ENCODE measurements at places on chromosomes 2 and 18.

GRCh38 chr2:212384027-212384426 lies 154.6 kb downstream of the ERBB4 start:
- DNase-seq: no peak

- no peak for DNase-seq
Measured at GRCh38 chr2:235931676-235932075, 236.5 kb downstream of the GBX2 start.

DNA sequence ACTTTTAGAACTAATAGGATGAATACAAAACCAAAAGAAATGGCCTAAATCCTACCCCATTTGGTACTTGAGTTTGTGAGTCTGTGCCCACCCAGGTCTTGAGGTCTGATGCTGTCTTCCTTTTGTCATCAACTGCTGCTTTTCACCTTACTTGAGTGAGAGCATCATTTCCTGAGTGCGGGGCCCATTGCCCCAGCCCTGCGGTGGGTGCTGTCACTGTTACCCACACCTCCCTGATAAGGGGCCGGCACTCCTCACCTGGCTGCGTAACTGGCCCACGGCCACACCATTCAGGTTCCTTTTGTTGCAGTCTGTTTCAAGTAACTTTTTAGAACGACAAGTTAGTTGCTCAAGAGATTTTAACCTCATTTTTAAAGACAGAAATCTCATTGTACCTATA lies 25.3 kb downstream of the RAB12 start:
- DNase-seq: no peak

GRCh38 chr2:54015798-54016699 lies 45.3 kb upstream of the PSME4 start:
- DNase-seq: no peak

GRCh38 chr2:32064021-32064601 lies 755 bp downstream of the SPAST start:
- no peak for DNase-seq

DNA sequence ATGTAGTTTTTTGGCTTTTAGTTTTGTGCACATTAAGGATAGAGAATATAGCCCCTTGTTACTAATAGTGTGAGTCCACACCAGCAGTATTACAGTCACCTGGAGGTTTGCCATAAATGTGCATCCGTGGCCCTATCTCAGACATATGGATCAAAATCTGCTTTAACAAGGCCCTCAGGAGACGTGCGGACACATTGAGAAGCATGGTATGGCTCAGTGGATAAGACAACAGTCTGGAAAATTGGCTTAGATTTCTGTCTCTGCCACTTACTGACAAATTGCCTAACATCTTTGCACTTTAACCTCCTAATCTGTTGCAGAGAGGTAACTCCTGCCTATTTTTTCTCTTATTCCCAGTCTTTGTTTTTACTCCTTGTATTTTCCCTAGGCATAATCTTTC lies 307.2 kb upstream of the DLGAP1 start:
- DNase-seq: no peak

- DNase-seq: no peak
Measured at GRCh38 chr2:169090133-169090820, 20.9 kb downstream of the DHRS9 start.

- no peak for DNase-seq
Measured at GRCh38 chr2:72008608-72009007, 139.1 kb downstream of the CYP26B1 start.

GRCh38 chr2:220585241-220585640 lies 957.8 kb downstream of the SLC4A3 start:
- DNase-seq: no peak

GRCh38 chr2:176997074-176997791 lies 215.4 kb upstream of the HNRNPA3 start:
- DNase-seq: no peak

GRCh38 chr2:152022090-152022489 lies 76.8 kb downstream of the CACNB4 start:
- no peak for DNase-seq

DNA sequence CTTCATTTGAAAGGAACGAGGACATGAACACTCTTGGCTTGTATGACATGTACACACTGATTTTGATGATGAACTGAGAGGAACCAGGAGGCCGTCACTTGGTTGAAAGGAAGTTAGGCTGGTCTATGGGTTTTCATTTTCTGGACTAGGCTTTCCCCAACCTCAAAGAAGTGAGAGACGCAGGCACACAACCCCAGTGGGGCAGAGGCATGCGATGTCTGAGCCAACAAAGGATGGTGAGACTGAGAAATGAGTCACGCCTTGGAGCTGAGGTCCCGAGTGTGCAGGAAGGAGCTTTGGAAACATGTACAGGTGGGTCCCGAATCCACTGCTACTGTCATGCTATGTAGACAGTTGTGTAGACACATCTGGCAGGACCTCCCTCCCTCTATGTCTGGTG lies 24.1 kb downstream of the SIGLEC15 start:
- no peak for DNase-seq

DNA sequence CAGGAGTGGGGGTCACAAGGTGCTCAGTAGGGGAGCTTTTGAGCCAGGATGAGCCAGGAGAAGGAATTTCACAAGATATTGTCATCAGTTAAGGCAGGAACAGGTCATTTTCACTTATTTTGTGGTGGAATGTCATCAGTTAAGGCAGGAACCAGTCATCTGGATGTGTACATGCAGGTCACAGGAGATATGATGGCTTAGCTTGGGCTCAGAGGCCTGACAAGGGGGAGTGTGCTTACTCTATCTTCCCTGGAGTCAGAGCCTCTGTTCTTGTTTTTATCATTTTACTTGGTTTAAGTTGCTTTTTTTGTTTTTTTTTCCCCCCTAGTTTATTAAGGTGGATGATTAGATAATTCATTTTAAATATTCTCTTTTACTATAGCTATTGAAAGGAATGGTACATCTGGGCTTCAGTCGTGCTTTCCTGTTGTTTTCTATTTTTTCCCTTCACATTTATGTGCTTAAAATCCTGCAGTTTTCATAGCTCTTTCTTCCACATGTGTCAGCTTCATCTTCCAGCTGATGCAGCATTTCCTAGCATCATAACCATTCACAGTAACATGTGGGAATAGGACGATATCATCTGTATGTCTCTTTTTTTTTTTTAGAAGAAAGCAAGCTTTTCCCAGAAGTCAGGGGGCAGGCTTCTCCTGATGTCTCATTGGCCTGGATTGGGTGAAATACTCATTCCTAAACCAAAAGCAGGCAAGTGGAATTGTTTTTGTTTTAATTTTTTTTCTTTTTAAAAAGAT lies 15.4 kb downstream of the ZNF396 start:
- no peak for DNase-seq

- no peak for DNase-seq
Measured at GRCh38 chr2:121147766-121148165, 137.2 kb downstream of the TFCP2L1 start.

DNA sequence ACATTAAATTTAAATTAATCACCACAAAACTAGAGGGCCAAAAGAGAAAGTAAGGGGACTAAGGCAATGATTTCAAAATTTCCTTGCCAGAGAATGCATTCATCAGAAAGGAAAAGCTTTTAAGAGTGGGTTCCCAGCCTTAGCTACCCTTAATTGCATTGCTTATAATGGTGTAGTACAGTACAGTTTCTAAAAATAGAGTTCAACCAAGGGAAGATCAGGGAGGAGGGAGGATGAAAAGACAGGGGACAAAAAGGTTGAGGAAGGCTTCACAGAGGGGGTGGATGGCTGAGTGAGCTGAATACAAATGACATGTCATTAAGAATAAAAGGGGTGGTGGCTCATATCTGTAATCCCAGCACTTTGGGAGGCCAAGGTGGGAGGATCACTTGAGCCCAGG lies 119.9 kb downstream of the RBMS1 start:
- DNase-seq: no peak

- no peak for DNase-seq
Measured at GRCh38 chr18:23640052-23640451, 22.7 kb downstream of the ANKRD29 start.

GRCh38 chr2:176488431-176488830 lies 219.2 kb downstream of the MTX2 start:
- DNase-seq: no peak

DNA sequence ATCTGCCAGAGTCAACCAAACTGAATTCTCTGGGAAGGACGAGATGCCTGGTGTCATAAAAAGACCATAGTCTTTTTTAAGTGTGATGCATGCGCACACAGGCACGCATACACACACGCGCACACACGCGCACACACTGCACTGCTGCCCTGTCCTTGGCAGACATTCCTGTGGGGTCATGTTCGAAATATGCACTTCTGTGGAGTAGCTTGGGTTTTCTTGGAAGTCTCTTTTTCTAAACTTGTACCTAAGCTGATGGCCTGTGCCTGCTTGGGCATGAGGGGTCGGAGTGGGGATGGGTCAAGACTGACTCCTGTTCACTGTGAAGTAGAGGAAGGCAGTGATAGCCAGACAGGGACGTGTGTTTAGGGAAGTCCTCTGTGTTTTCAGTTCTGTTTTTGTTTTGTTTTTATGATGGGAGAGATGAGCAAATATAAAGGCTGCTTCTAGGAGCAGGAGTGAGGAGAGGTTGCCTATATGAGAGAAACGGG lies 4.0 kb upstream of the RMC1 start:
- DNase-seq: no peak

- no peak for DNase-seq
Measured at GRCh38 chr2:24875272-24875671, 44.8 kb downstream of the ADCY3 start.

DNA sequence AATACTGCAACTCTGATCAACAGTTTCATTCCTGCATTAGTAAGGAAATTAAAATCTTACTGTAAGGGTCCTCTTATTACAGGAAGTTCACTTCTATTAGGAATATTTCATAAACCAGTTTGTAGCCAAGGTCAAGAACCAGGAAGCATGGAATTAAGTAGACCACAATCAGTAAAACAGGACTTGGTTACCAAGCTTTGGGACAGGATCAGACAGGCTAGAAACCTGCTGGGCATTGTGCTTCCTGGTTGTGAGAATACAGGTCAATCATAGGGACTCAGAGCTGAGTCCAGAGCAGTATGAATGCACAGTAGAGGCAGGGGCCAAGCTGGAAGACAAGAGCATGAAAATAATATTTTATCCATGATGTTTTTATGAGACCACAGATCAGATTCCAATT lies 248.0 kb downstream of the IKZF2 start:
- no peak for DNase-seq

- DNase-seq: no peak
Measured at GRCh38 chr2:66543257-66543767, 108.4 kb downstream of the MEIS1 start.

DNA sequence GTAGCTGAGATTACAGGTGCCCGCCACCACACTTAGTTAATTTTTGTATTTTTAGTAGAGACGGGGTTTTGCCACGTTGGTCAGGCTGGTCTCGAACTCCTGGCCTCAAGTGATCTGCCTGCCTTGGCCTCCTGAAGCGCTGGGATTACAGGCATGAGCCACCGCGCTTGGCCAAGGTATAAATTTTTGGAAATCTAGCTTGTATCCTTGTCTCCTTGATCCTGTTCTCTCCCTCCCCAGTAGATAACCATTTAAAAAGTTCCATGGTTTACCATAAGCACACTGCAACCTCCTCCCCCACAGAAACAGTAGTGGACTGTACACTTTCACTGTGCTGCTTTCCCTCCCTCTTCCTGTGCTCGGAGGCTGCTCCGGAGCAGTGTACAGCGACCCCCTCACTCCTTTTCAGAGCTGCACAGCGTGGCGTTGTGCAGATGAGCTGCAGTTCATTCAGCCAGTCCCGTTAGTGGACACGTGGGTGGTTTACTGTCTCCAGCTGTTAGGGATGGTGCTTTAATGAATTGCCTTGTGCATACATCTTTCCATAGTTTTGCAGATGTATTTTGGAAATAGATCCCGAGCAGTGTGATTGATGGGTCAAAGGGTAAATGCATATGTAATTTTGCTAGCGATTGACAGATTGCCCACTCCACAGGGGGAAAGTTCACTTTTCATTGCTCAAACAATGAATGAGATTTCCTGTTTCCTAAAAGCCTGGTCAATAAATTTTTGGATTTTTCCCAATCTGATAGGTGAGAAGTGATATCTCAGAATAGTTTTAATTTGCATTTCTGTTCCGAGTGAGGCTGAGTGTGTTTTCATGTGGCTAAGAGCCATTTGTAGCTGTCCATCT lies 14.8 kb downstream of the ASB1 start:
- no peak for DNase-seq

GRCh38 chr2:100924520-100925451 lies 77.3 kb upstream of the RPL31 start:
- DNase-seq: no peak

DNA sequence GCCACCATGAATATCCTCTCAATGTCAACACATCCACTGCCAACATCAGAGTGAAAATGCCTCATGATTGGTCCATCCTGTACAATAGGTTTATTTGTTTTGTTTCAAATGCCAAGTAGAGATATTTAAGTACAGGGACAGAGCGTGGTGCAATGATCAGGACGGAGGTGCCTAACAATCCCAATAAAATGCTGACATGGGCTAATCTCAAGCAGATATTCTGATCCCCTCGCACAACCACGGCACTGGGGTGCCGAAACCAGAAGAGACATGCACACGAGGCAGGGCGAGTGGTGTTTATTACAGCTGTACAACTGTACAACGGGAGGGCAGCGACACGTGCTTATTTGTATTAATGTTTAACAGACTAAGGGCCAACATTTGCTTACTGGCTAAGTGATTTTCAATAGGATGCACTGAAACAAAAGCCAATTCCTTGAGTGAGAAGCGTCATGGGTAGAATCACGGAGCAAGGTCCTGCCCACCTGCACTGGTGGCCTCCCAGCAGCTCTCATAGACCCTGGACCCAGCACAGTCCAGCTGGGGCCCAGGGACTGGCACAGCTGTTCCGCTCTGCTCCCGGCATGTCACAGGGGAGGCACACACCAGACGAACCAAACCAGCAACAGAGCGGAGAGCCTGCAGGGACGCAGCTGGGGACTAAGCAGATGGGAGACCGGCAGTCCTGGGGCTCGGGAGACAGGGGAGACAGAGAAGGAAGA lies 101.4 kb downstream of the HDAC4 start:
- DNase-seq: no peak

GRCh38 chr2:38163006-38163405 lies 87.1 kb upstream of the CYP1B1 start:
- DNase-seq: no peak

- no peak for DNase-seq
Measured at GRCh38 chr18:70025580-70025979, 77.9 kb upstream of the CD226 start.

DNA sequence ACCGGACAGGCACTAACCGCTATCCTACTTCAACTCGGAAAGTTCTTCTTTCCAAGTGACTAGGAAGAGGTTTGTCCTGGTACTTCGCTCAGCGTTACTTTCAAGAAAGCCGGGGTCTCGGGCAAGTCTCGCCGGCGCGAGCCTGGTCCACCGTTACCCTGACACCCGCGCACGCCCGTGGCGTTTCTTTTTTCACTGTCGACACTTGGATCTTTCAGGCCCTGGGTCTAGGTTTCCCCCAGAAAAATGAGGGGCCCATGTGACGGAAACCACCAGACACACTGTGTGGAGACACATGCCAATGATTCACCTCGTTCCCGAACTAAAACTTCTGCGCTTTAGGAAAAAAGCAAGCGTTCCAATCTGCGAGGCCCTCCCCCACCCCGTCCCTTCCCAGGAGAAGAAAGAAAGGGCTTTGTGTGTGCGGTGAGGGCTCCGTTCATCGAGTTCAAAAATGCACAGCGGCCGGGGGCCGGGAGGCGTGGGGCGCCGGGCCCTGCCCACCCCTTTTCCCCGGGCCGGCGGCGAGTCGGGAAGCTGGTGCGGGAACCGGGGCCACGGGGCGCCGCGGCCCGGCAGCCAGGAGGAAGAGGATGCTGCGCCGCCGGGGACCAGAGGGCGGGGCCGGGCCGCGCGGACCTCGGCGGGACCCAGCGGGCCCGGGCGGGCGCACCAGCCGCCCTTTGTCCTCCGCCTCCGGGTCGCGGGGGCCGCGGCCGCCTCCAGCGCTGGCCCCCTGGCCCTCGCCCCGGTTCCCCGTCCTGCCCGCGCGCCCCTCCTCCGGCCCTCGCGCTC lies 2.6 kb downstream of the ZNF521 start:
- DNase-seq: no peak

All from activated CD8-positive, alpha-beta memory T cell treated with anti-CD3 and anti-CD28 coated beads for 4 hours (primary cell).